ENCODE measurements at places on chromosomes 7 and 10. TPM values are rescaled to one million over a fixed set of nuclear protein-coding genes. Genes with fewer than 3 reads are reported as not detected.

The NKX1-2 gene
- 3.3 TPM for total RNA-seq

The HTRA1 gene
- 78.0 TPM for total RNA-seq

The DPP6 gene
- not detected for total RNA-seq

The CYP2W1 gene
- 13.1 TPM for total RNA-seq

The CDC123 gene
- total RNA-seq, result 120 TPM

The BLNK gene
- total RNA-seq, result 14.8 TPM

The ZPBP gene
- total RNA-seq, result not detected

The DYDC2 gene
- not detected for total RNA-seq

The CALML3 gene
- total RNA-seq, result 7.7 TPM

The FRMD4A gene
- total RNA-seq, result 4.9 TPM

The H2BK1 gene
- not detected for total RNA-seq

The ADARB2 gene
- total RNA-seq, result not detected

The GLUD1 gene
- total RNA-seq, result 169 TPM

The HHEX gene
- 0.63 TPM for total RNA-seq

The ARHGEF35 gene
- total RNA-seq, result 4.0 TPM

The PGAM2 gene
- not detected for total RNA-seq

The ARID5B gene
- 11.3 TPM for total RNA-seq

The AOAH gene
- total RNA-seq, result not detected

The ACTR3C gene
- total RNA-seq, result 1.8 TPM

The POLR2J3 gene
- 10.8 TPM for total RNA-seq

The MEST gene
- 50.3 TPM for total RNA-seq

The SLC18A3 gene
- not detected for total RNA-seq

The TPST1 gene
- total RNA-seq, result 14.8 TPM

The SPDYE5 gene
- not detected for total RNA-seq

The EXOC6 gene
- 3.5 TPM for total RNA-seq

The OLAH gene
- total RNA-seq, result not detected

The SPRN gene
- total RNA-seq, result not detected

All from airway epithelial cell (primary cell).